Stimulated activated CD8-positive, alpha-beta memory T cell treated with anti-CD3 and anti-CD28 coated beads, Interleukin-4, amount 100 ng/mL, for 4 hours (primary cell): ENCODE measurements at places on chromosomes 4 and X.

GRCh38 chr4:8097141-8097541, 61.5 kb downstream of the ABLIM2 start:
- no peak for DNase-seq

DNA sequence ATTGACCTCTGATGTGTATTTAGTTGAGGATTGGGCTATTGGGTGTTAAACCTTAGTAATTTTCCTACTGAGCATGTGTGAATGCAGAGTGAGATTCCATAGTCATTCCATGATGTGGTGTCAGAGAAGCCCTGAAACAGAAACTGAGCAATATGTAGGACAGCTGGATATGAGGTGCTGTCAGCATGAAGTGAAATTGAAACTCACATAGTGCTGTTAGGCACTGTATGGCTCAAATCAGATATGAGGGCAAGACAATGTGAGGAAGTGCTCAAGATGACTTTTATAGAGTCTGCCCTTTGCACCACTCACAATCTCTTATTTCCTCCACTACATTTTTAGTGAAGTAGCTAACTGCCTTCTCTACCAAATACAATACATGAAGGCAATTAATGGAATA, 188.3 kb downstream of the SH3BGRL start:
- DNase-seq, result no peak

GRCh38 chr4:183429489-183429888, 14.9 kb upstream of the CDKN2AIP start:
- DNase-seq, result no peak

GRCh38 chr4:108045687-108046024, 56.0 kb downstream of the HADH start:
- no peak for DNase-seq

DNA sequence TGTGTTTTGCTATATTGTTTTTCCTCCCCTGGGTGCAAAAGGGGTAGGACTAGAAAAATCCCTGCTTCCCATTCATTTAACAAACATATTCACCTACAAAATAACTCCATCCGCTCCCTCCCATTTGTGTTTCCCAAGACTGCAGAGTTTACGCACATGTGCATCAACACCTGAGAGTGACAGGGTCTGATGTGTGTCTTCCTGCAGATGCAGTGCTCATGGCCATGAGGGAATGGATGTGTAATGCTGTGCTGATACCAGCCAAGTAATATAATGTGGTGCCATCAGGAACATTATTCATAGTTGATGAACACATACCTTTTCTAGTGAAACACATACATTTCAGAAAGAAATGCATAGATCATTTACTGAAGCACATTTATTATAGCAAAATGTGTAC, 83.2 kb downstream of the CXXC4 start:
- DNase-seq, result no peak

DNA sequence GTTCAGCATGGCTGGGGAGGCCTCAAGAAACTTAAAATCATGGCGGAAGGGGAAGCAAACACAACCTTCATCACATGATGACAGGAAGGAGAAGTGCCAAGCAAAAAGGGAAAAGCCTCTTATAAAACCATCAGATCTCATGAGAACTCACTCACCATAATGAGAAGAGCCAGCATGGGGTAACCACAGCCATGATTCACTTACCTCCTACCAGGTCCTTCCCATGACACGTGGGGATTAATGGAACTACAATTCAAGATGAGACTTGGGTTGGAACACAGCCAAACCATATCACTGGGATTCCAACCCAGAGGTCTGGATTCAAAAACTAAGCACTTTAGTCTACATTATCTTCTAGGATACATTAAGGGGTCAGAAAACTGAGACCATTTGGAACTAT, 609.6 kb upstream of the SPANXN1 start:
- no peak for DNase-seq
